Suprapubic skin (tissue), 4 donors: ENCODE measurements at places on chromosomes 5 and 9. TPM values are rescaled to one million over a fixed set of nuclear protein-coding genes. Genes with fewer than 3 reads are reported as not detected.

ADAM19 gene
- total RNA-seq = 2.6 TPM

FSD1L gene
- 2.1 TPM for total RNA-seq

DNA sequence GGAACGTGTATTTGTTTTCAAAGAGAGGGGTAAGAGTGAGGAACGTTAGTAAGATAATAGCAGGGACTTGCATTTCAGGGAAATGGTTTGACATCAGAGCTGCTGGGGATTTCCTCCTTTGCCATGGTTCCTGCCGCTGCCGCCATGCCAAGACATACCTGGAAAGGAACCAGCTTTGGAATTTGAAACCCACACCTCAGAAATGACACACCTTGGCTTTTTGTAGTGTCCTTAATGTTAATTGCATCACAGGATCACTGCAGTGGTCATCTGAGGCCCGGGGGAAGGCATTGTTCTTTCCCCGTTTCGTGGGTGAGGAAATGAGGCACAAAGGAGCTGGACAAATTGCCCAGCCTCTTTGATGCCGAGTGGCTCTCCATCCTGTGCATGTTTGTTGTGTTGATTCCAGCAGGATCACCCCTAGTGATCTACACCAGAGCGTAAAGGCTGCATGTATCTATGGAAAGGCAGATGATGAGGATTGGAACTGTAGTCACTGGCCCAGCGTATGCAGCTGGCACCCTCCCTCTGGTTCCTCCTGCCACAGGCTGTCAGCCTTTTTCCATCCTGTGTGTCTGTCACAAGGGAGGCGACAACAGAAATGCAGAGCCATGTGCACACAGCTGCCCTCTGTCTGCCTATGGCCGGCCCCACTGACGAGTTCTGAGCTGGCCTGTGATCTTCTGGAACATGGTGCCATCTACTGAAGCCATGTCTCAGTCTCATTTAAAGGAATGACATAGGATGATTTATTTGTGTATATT, 37.8 kb downstream of the SLC46A2 start:
- DNase-seq = no peak

- DNase-seq = no peak
Observed at GRCh38 chr9:86163503-86163902, 64.1 kb upstream of the GOLM1 start.

- DNase-seq = peak; percentile 70
Observed at GRCh38 chr5:107557051-107557658, 113.6 kb downstream of the EFNA5 start.

TLX3 gene
- not detected for total RNA-seq

SPEF2 gene
- 1.7 TPM for total RNA-seq

- no peak for DNase-seq
Observed at GRCh38 chr9:24071716-24072115, 245.7 kb upstream of the ELAVL2 start.
